ENCODE measurements at places on chromosomes 5 and 9.

GRCh38 chr9:115855458-115856133 is 298.0 kb upstream of the PAPPA start:
- DNase-seq = peak; percentile 13

DNA sequence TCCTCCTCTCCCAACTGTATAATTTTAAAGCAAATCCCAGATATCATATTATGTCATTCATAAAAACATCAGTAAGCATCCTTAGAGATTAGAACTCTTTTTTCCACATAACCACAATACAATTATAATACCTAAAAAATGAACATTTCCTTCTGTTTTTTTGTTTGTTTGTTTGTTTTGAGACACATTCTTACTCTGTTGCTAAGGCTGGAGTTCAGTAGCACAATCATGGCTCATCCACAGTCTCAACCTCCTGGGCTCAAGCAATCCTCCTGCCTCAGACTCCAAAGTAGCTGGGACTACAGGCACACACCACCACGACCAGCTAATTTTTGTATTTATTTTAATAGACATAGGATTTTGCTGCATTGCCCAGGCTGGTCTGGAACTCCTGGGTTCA is 8.0 kb downstream of the F2R start:
- no peak for DNase-seq

- DNase-seq = no peak
Measured at GRCh38 chr5:11007269-11007870, 246.3 kb upstream of the DAP start.

DNA sequence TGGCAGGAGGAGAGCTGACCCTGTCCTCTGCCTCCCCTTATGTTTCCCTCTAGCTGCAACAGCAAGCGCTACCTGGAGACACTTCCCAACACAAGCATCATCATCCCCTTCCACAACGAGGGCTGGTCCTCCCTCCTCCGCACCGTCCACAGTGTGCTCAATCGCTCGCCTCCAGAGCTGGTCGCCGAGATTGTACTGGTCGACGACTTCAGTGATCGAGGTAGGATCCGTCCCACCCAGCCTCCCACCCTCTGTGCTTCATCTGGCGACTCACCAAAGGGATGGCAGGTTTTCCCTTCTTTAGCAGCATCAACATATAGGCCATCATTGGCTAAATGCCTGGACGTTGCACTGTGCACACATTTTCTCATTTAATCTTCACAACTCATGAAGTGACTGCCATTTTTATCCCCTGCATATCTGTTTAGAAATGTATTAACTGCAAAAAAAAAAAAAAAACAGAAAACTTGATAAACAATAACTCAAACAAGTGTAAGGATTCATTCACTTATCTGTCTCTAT is 116.2 kb upstream of the SAP30L start:
- no peak for DNase-seq

DNA sequence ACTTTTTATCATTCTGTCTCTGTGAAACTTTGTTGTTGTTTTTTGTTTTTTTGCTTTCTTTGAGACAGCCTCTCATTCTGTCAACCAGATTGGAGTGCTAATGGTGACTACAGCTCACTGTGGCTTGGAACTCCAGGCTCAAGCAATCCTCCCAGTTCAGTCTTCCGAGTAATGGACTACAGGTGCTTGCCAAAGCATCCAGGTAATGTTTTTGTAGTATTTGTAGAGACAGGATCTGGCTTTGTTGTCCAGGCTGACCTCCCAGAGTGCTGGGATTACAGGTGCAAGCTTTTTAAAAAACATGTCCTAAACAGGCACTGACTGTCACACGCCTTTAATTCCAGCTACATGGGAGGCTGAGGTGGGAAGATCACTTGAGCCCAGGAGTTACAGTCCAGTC is 235.1 kb downstream of the MEF2C start:
- DNase-seq = no peak

GRCh38 chr5:176611435-176611834 is 1.5 kb upstream of the GPRIN1 start:
- peak; percentile 93 for DNase-seq

DNA sequence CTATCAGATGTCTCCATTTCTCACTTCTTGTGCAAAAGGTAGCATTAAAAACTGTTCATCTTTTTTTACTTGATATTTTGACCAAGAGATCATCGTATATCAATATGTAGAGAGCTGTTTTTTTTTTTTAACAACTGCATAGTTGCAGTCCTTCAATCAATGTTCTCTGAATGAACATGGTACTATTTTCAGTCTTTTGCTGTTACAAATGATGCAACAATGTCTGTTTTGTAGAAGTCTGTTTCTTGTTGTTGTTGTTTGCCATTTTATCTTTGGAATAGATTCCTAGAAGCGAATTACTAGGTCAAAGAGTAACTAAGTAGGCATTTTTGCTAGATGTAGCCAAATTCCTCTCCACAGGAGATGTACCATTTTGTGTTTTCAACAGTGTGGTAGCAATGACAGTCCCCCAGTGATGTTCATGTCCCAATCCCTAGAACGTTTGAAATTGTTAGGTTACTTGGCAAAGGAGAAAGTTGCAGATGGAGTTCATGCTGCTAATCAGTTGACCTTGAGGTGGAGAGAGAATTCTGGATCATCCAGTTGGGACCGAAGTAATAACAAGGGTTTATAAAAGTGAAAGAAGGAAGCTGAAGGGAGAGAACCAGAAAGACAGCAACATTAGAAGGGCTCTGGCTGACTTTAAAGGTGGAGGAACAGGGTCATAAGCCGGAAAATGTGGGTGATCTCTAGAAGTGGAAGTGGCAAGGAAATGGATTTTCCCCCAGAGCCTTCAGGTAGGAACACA is 6.3 kb downstream of the MTREX start:
- no peak for DNase-seq

- no peak for DNase-seq
Measured at GRCh38 chr9:90855208-90855902, 53.7 kb downstream of the SYK start.

GRCh38 chr5:10489810-10490426 is 48.2 kb downstream of the ROPN1L start:
- DNase-seq = peak; percentile 19

GRCh38 chr5:56154732-56155484 is 78.2 kb downstream of the ANKRD55 start:
- peak; percentile 49 for DNase-seq

- DNase-seq = no peak
Measured at GRCh38 chr5:138543730-138544104, 681 bp upstream of the ETF1 start.

GRCh38 chr5:178340637-178341036 is 108.0 kb upstream of the PHYKPL start:
- DNase-seq = no peak

DNA sequence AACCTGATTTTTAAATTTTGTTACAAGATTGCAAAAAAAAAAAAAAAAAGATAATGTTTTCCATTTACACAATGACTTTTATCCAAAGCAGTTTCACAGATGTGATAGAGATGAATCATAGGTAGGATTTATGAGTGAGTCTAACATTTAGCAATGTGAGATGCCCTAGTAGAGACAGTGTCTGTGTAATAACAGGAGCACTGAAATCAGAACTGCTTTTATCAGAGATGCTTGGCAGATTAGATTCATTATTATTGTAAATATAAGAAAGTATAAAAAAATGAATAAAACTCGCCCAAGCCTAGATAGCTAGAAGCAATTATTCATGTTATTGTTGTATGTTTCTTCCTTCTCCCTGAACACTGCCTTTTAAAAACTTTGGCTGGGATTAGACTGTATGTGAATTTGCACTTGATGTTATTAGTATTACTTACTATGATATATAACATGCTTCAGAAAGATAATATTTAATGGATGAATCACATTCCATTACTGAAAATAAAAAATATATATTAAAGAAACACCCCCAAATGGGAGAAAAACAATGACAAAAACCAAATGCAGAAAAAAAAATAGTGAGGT is 567.3 kb upstream of the KLF4 start:
- peak; percentile 65 for DNase-seq

- DNase-seq = peak; percentile 11
Measured at GRCh38 chr5:88251048-88251711, 17.5 kb downstream of the TMEM161B start.

- DNase-seq = no peak
Measured at GRCh38 chr9:137445930-137446431, 4.8 kb upstream of the ENTPD8 start.

- DNase-seq = no peak
Measured at GRCh38 chr5:87354496-87354895, 58.2 kb downstream of the CCNH start.
